NCI-H526 (cell line): ENCODE measurements at places on chromosomes 2 and 18.

DNA sequence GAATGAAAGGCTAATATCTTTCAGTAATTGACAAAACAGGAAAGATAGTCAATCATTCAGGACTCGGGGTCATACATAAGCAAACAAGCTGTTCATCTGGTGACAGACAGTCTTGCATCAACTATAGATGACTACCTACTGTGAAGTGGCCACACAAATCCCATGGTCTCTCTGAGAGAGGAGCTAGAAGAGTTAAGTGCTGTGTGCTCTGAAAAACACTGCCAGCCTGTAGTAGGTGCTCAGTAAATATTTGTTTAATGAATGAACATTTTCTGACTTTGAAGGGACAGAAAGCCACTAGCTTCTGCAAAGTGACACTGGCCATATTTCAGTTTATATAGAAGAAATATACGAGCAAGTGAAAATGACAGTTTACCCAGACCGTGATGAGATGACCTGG is 184.0 kb upstream of the CHAC2 start:
- no peak for DNase-seq

- DNase-seq = no peak
Measured at GRCh38 chr18:64365106-64365505, 216.2 kb upstream of the LINC00305 start.

GRCh38 chr2:231920366-231920765 is 5.8 kb downstream of the NPPC start:
- no peak for DNase-seq

- no peak for DNase-seq
Measured at GRCh38 chr18:42509750-42510415, 554.8 kb downstream of the PIK3C3 start.

DNA sequence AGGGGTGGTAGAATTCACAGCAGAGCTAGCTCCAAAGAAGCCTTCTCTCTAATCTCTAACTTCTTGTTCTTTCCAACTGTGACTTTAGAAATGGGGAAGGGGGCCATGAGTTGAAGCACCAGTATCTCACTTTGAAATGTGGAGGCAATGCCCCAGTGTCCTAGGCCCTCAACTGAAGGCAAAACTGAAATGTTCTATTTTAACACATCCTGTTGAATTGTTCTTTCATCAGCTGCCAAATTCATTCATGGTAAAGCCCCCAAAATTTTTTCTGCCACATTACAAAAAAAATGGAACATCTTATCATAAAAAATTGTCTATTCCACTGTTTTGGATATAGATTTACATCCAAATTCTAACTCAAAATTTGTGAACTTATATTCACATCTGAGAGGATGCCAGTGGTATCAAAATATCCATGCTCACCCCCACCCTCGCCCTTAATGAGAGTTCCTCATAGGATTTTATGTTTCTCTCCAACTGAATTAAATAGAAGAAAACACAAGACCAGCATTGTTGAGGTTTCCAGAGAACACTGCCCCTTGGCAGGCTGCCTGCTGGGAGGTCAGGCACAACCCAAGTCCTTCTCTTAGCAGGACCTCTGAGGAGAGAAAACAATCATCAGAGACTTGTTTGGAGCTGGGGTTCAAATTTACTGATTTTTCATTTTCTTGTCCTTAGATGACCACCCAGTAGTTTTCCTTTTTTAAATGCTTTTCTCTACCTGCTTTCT is 147.4 kb upstream of the PGAP1 start:
- no peak for DNase-seq

- DNase-seq = no peak
Measured at GRCh38 chr18:38494065-38494464, 928.5 kb upstream of the CELF4 start.

DNA sequence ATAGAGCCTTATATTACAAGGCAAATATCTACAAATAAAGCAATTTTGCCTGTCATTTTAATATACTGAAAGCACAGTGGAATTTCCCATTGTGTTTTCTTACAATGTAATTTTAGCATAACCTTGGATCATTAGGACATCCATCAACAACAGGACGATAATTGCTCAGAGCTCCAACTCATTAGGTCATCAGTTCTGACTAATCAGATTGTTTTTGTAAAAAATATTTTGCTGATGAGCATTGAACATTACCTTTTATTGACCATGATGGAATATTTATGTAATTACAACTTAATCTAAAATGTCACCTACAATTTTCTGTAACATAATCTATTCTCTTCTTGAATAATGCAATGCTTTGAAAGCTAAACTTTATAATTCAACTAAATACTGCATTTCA is 215.3 kb upstream of the DSEL start:
- no peak for DNase-seq

- DNase-seq = peak; percentile 58
Measured at GRCh38 chr2:221166292-221166691, 405.8 kb downstream of the EPHA4 start.

GRCh38 chr2:238510911-238511613 is 84.3 kb downstream of the ASB1 start:
- no peak for DNase-seq

DNA sequence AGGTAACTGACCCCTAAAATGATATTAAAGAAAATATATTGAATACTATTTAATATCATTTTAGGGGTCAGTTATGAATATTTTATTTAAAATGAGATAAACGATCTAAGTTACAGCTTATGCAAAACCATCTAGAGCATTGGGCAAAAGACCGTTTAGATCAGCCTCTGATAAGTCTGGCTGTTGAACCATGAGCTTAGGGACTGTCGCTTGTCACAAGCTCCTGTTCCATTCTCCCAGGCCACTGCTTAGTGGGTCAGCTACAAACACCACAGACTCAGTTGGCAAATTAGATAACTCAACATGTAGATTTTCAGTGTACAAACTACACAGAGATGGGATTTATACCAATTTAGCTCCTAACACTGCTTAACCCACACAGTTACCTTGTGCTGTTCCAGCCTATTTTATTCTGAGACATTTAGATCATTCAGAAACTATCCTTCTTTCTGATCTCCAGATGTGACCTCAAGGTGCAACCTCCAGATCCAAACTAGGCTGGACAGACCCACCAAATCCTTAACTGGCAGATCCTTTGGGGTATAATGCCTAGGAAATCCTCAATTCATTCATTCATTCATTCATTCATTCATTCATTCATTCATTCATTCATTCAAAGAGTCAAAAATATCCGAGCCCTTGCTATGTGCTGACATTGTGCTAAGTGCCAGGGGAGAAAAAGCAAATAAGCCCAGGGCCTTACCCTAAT is 82.8 kb downstream of the HRH4 start:
- peak; percentile 65 for DNase-seq

DNA sequence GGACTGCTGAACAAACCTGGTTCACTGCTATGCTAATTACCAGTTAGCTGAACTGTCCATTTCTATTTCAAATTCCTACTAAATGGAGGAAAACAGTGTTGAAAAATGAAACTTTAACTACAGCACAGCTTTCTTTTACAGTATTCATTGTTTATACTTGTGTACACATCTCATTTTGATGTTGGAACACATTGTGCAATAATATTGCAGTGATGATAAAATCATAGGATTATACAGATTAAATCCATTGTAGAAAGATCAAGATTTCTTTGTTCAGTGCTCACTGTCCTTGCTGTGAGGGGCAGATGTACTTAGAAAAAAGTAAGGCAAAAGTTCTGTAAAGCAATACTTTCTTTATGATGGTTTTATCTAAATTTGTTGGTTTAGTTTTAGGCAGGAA is 1055.1 kb downstream of the LRP1B start:
- DNase-seq = no peak

DNA sequence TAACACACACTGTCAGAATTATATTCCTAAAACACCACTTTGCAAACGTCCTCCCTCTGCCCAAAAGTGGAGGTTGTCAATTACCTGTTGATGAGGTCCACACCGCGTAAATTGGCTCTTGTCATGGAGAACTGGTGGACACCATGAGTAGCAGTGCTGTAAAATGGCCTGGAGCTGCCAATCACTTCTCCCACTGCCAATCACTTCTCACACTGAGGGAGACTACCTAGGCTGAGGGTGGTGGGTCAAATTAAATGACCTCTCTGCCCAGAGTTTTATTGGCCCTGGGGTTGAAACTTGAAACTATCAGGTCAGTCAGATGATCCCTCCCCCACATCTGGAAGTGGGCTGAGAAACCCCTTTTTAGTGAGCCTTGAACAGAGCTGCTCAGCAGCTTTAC is 89.6 kb downstream of the SOWAHC start:
- DNase-seq = no peak

DNA sequence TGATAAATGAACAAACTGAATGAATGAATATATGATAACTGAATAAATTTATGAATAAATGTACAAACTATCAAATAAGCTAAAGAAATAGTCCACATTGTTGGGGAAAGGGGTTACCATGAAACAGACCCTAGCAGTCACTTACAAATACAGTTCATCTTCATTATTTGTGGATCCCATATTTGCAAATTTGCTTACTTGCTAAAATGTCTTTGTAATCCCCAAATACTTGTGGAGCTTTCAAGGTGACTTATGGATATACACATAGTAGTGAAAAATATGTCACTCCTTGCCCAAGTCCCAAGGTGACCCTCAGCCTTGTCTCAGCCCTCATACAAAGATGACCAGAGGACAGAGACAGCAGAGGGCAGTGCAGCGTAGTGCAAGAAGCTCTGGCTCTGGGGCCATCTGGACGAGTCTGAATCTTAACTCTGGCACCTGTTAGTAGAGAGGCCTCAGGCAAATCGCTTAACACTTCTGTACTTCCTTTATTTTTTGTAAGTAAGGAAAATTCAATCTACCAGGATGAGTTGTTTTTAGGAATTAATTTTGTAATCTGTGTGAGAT is 3.1 kb downstream of the PAIP2B start:
- DNase-seq = peak; percentile 86
